ENCODE measurements at places on chromosomes 11 and 22.

DNA sequence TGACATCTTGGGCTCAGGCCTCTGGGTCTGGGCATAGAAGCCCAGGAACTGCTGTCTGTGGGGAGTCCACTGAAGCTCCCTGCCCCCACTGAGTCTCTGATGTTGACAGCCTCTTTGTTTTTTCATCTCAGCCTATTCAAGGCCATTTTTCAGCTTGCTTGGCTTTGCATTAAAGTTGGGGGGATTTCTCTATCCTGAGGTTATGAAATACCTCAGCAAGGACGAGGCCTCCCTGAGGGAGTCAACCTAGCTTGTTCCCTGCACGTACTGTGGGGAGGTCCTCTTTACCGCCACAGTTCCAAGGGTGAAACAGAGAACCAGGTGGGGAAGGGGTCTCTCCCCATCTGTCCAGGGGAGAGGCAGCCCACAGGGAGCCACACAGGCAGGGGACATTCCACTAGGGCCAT, 8.4 kb downstream of the KCNQ1OT1 start:
- no peak for DNase-seq

DNA sequence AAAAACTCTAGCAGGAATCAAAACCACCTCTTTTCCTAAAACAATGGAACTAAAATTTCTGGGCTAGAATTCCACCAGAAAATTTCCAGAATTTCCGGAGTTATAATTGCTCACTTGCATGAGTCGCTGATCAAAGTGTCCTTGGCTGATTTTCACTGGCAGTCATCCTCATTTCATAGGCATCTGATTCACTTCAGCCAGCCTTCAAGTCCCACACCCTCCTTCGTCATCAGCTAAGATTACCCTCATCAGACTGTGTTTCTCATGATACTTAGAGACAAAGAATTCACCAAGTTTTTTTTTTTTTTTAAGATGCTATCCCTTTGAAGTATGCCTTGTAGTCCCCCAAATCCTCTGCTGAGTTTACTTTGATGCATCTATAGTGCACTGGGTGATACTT, 71.5 kb upstream of the RAB38 start:
- peak; percentile 75 for DNase-seq

DNA sequence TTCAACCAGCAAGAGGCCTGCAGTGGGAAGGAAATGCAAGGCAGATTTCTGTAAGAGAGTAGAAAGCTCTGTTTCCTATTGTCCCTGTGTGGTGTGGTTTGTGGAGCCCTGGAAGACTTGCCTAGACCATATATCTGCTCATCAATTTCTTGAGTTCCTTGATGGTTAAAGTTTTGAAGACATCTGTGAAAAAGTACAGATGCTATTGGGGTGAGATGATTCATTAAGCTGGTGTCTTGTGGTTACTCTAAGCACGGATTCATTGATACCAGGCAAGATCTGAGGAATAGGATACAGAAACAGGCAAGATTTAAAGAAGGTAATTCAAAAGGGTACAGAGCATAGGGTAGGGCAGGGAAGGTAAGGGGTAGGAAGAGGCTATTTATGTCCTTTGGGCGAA, 275.8 kb upstream of the SESN3 start:
- no peak for DNase-seq

DNA sequence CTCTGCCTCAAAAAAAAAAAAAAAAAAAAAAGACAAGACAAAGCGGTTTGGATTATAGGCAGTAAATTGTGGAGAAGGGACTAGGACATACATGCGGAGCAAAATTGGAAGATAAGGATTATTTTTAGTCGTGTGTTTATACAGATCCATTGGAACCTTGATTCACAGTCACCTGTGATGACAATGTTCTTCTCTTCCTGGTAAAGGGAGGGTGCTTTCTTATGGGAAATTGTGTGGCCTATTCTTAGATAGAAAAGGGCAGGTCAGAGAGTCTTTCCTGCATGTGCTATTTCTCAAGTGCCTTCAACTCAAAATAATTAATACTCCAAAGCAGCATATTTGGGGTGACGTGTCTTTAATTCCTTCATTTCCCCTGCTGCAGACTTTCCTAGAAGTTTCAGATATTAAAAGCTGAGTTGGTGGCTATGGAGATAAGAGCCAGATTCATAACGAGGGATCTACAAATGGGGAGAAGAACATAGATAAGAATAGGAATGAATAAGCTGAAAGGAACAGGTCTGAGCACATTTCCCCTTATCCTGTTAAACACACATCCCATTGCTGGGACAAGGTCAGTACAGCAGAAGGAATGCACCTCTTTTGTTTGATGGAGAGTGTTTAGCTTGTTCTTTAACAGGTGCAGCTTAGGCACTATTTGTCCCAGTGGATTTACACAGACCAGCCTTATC, 22.5 kb downstream of the GSTT2B start:
- no peak for DNase-seq

DNA sequence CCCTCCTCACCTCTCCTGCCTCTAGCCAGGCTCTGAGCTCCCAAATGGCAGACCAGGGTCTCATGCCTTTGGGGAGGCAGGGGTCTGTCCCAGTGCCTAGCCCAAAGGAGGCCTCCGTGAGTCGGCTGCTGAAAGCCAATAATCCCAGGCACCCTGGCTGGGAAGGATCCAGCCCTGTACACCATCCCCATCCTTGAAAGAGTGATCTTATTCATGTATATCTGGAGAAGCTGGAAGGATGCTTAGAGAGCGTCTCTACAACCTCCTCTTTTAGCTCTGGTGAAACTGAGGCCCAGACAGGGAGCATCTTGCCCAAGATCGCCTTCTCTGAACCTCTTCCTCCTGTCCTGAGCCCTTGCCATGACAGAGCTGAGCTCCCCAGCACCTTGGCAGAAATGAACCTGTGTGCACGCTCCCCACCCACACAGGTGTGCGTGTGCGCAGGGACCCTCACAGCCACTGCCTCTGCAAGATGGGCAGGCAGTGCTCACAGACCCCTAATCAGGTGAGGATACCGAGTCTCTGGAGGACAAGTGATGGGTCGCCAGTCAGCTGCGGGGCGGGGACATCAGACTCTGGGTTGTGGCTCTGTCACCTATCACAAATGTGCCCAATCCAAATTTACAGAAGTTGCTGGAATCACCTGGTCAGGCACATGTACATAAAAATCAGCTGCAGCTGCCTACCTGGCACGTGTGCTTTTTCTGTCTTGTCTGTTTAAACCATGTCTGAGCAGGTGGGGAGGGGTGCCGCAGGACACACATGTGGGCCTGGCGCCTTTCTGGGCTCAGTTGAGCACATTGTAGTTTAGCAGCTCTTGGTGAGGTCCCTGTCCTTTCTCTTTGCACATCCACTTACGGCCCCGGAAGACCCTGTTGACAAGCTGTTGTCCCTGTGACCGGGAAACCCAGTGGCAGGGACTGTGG, 49.3 kb upstream of the WNT7B start:
- no peak for DNase-seq

DNA sequence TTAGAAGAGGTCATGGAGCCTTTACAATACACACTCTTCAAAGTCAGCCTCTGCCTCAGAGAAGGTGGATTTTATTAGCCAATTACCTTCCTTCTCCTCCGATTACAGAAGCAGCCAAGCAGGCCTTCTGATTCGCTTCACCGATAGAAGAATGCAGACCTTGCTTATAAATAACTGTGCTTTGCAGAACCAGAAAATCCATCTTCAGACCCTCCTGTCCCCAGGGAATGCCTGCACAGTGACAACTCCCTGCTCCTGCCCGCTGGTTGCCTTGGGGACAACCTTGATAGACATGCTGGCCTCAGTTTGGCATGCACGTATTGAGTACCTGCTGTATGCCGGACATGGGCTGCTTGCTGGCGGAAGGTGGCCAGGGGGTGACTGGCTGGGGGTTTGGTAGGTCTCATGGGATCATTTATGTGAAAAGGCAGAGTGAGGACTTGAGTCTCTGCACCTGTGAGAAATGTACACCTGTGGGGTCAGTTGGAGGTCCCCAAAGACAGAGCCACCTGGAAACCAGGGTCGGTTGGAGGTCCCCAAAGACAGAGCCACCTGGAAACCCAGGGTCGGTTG, 1238.7 kb downstream of the BRD1 start:
- DNase-seq: no peak

GRCh38 chr11:92744929-92745585, 224.4 kb upstream of the MTNR1B start:
- no peak for DNase-seq

- no peak for DNase-seq
Measured at GRCh38 chr11:49208006-49208721, at the start of gene FOLH1. Gene FOLH1, minus strand, starts transcription at chr11:49208602. Its CDS starts 193 bp downstream, at chr11:49208409.

Data from astrocyte of the spinal cord (primary cell).